ENCODE measurements at places on chromosomes 2 and 18.
A peak's percentile ranks its signal among the peaks of the same experiment; 100 is the strongest.

GRCh38 chr2:66437691-66438497, 3.0 kb downstream of the MEIS1 start:
- DNase-seq, result peak; percentile 46

- DNase-seq, result no peak
Measured at GRCh38 chr2:205401511-205401910, 280.8 kb upstream of the NRP2 start.

DNA sequence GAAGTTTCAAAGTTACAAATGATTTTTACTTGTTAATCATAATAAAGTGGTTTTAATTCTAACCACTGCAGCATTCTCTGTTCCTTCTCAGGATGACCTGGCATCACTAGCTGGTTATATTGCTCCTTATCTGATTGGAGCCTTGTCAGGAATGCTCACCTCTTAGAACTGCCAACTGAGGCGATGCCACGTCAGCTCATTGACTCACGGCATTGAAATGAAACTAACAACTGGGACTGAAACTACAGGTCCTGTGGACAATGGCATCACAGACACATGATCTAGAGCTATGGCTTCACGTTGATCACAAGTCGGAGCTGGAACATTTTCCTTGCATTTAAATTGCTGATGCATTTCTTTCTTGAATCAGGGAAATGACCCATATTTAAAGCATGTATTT, 54.9 kb upstream of the MAP2 start:
- DNase-seq, result no peak

GRCh38 chr18:77106331-77106730, 26.3 kb downstream of the MBP start:
- DNase-seq, result no peak

GRCh38 chr2:12054956-12055618, 308.7 kb downstream of the LPIN1 start:
- DNase-seq, result no peak

DNA sequence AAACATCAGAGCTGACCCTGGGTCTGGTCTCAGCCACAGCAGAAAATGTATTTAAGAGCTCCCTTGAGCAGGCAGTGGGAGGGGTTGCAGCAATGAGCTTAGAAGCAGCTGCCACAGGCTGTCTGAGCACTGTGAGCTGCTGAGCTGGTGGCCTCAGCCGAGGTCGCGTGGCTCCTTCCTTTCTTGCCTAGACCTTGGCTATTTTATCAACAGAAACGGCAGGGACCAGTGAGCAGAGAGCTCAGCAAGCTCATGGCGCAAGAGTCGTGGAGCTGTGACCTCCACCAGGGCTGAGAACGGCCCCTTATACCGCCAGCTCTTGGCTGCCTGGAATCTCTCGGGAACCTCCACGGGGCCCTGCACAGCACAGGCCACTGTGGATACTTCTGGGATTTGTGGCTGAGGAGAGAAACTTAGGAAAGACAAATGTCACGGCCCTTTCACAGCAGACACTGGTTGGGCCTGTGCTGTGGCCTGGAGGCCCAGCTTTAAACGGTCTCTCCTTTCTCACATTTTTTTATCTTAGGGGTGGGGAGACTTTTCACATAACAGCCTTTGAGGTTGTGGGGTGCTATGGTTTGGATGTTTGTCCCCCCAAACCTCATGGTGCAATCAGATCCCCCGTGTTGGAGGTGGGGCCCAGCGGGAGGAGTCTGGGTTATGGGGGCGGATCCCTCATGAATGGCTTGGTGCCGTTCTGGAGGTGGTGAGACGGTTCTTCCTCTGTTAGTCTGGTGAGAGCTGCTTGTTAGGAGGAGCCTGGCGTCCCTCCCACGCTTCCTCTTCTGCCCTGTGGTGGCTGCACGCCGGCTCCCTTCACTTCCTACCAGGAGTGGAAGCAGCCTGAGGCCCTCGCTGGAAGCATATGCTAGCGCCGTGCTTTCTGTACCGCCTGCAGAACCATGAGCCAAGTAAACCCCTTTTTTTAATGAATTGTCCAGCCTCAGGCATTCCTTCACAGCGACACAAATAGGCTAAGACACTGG, 1.7 kb downstream of the ALLC start:
- DNase-seq, result no peak

GRCh38 chr2:28231110-28231631, 161.5 kb upstream of the FOSL2 start:
- DNase-seq, result no peak

DNA sequence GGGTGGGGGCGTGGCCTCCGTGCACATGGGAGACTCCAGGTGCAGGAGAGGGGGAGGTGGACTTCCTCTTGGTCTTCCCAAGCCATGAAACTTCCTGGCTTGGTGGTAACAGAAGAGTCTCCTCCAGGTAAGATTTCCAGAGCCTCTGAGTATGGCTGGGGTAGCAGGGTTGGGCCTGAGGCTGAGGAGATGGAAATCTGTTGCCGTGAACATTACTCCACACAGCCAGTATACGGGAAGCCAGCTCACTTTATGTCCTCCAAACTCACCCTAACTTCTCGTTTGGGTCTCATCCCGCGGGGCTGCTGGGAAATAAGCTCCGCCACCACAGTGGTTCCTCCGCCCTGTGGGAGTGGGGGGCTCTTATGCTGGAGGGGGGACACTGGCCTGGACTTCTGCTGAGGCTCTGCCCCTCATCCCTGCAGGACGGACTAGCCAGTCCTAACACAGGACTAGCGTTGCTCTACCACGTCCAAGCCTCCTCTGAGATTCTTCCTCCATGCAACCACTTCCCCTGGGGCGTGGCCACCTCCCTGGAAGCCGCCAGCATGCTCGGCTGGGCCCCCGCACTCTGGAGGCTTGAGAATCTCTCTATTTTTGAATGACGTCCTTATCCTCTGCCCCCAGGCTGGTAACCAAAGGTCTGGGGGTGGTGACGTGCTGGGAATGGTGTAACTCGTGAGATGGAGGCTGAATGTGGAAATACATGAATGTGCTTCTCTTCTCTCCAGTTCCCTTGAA, 777 bp upstream of the RAB17 start:
- DNase-seq, result no peak

DNA sequence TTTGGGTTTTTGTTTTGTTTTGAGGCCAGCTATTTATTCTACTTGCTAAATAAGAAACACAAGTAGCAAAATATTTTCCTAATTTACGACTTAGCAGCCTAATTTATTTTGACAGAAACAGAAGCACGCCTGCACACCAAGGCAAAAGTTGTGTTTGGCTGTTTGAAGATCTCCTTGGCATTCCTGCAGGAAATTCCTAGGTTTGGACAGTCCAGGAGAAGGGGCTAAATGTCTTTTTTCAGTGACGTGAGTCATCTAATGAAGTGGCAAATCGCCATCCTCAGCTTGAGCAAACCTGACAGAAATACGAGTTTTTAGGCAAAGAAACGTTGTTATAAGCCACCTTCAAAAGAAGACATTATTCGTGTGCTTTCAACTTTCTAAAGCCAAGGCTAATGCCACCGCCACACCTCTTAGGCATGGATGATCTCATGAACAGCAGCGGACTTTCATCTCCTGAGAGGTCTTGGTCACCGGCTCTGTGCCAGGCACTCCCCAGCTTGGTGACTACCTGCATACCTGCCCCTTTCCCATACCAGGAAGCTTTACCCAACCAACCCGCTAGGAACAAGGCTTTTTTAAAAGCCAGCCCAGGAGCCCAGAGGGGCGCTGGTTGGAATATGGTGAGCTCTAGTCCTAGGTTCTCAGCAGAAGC, 30.9 kb downstream of the STK39 start:
- no peak for DNase-seq

- DNase-seq, result peak; percentile 3
Measured at GRCh38 chr2:171319164-171319810, 114.5 kb downstream of the METTL8 start.

GRCh38 chr2:27208486-27209050, 3.3 kb upstream of the ATRAID start:
- DNase-seq, result no peak

DNA sequence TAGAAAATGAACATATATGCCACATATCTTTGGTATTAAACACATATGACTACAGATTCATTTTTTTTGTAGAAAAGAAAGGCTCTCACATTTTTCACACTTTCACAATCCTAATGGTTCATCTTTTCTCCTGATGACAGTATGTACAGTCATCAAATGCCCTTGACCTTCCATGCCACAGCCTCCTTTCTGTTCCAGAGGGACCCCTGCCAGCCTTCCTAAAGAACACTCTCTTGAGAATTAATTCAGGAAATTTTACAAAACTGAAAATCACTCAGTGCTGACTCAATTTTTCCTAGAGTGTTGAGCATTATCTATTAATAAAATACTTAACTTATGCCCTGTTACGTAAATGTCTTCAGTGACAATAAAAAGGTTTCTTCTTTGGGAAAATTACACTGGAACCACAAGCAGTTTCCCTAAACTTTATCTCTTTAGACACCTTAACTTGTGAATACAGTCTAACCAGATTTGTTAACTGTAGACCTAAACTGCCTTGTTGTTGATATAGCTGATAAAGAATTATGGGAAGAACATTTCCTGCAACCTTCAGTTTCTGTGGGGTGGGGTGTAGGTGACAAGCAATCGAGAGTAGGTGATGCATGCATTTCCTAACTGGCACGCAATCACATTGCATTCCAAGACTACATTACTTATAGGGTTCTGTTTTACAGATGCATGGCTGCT, 15.3 kb upstream of the ACOXL start:
- no peak for DNase-seq

DNA sequence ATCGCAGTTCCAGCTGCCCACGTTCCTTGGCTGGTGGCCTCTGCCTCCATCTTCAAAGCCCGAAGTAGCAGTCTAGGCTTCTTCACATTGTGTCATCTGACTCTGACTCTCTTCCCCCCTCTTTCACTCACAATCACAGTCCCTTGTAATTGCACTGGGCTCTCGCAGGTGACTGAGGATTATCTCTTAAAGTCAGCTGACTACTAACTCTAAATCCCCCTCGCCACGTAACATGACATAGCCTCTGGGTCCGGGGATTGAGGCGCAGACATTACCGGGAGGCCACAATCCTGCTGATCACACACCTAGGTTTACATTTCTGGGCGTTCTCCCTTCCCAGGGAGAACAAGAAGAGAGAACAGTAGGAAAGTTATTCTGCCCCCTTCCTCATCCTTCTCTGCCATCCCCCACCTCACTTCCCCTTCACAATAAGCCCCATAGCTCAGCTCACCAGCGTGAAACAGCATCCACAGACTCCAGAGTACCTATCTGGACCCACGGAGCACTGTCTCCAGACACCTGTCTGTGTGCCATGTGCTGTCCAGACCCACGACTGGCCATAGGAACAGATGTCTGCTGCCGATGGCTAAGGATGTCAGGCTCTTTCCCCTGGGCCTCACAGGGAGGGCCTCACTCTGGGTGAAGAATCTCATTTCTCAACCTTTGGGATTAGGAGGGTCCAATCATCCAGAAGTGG, 64.3 kb upstream of the FZD7 start:
- no peak for DNase-seq

GRCh38 chr2:168438553-168438952, 17.5 kb upstream of the CERS6 start:
- DNase-seq, result no peak

DNA sequence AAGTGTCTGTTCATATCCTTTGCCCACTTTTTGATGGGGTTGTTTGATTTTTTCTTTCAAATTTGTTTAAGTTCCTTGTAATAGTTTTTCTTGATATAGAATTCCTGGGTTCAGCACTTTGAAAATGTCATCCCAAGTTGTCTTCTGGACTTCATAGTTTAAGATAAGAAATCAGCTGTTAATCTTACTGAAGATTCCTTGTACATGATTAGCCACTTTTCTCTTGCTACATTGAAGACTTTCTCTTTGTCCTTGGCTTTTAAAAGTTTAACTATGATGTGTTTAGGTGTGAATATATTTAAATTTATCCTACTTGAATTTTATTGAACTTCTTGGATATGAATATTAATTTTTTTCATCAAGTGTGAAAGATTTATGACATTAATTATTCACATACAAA, 387.2 kb upstream of the CWC22 start:
- no peak for DNase-seq

- DNase-seq, result no peak
Measured at GRCh38 chr2:238379096-238379810, 47.5 kb upstream of the ASB1 start.

DNA sequence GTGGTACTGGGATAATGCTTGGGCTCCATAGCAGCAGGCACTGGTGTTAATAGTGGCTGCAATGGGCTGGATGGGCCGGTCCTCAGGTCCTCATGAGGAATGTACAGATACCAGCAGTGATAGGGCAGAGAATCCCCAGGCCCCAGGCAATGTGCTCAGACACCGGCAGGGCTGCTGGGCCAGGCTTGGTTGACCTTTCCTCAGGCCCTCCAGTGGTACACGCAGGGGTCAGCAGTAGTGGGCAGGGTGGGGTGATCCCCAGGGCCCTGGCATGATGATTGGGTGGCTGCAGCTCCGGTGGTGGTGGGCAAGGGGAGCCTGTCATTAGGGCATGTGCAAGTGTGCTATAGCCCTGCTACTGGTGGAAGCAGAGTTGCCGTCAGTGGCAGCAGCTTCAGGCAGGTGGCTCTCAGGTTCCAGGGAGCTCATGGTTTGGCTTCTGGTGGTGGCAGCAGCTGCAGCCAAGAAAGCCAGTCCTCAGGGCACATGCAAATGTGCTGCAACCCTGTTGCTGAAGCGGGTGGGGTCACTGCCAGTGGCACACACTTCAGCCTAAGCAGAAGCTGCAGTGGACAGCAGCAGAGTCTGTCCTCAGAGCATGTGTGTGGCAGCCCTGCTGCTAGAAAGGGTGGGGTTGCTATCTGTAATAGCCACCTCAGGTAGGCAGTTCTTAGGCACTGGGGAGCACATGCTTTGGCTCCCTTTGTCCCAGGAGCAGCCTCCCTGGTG, 56.8 kb downstream of the CCNT2 start:
- no peak for DNase-seq

DNA sequence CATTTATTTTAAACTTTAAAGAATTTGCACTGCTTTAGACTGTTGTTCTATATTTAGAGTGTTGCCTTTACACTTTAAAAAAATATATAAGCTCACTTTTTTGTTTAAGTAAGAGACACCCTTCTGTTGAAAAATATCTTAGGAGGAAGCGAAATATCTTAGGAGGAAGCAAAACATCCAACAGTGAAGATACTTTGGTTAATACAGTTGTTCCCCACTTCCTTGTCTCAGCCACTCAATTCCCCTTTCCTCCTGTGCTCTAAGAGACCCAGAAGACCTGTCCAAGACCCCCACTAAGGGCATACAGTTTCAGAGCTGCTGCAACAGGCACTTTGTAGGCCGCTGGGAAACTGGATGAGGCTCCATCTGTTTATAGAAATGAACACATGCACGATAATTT, 5.7 kb downstream of the SERPINB8 start:
- no peak for DNase-seq

DNA sequence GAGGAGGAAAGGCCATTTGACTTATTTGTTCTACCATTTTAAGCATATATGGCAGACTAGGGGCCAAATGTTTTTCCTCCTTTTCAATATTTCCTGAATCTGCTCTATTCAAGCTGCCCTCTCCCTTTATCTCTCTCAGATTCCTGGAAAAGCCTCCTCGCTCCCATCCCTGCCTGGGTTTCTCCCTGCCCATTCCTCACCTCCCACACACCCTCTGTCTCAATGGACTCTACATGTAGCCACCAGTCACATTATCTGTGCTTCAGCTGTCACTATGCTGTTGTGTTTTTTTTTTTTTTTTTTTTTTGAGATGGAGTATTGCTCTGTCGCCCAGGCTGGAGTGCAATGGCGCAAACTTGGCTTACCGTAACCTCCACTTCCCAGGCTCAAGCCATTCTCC, 22.9 kb downstream of the TYMS start:
- DNase-seq, result no peak

- no peak for DNase-seq
Measured at GRCh38 chr2:126837966-126838715, 60.5 kb upstream of the TEX51 start.

All from nucleus accumbens (tissue), 56 donors.